ENCODE measurements at places on chromosomes 5 and 9. TPM values are rescaled to one million over a fixed set of nuclear protein-coding genes. Genes with fewer than 3 reads are reported as not detected.

The ZNF169 gene
- 19.7 TPM for total RNA-seq

The PSMB7 gene
- total RNA-seq, result 83.6 TPM

The NR4A3 gene
- total RNA-seq, result 0.69 TPM

The PCDHB11 gene
- total RNA-seq, result 1.3 TPM

The ENG gene
- 18.3 TPM for total RNA-seq

The OBP2A gene
- total RNA-seq, result not detected

The SPINK6 gene
- not detected for total RNA-seq

All from mucosa of descending colon (tissue), 3 donors.